ENCODE measurements at places on chromosomes 2 and 18.

- no peak for DNase-seq
These were observed 77.0 kb downstream of the NCAPH start for GRCh38 chr2:96412307-96413258.

DNA sequence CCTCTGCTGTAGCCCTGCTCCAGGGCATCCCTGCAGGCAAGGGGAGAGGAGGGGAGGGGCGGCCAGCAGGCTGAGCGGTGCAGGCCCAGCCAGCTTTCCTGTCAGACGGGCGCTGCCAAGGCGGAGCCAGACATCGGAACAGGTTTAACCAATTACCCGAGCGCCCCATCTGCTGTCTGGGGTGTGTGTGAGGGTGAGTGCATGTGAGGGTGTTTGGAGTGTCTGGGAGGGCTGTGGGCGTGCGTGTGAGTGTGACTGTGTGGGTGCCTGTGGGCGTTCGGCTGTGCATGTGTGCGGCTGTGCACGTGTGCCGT lies 20.0 kb downstream of the EMX1 start:
- DNase-seq = no peak

GRCh38 chr18:57175532-57175931 lies 28.6 kb downstream of the BOD1L2 start:
- DNase-seq = no peak

GRCh38 chr18:77106331-77106730 lies 26.3 kb downstream of the MBP start:
- DNase-seq = no peak

- DNase-seq = no peak
These were observed 66.6 kb downstream of the DIS3L2 start for GRCh38 chr2:232028071-232028470.

- no peak for DNase-seq
These were observed 17.9 kb upstream of the FIGN start for GRCh38 chr2:163753726-163754125.

GRCh38 chr2:40725040-40725439 lies 273.1 kb upstream of the SLC8A1 start:
- DNase-seq = no peak

GRCh38 chr2:65663831-65664407 lies 231.5 kb upstream of the SPRED2 start:
- no peak for DNase-seq

- no peak for DNase-seq
These were observed 54.5 kb downstream of the ZDBF2 start for GRCh38 chr2:206328974-206329373.

GRCh38 chr18:78641689-78642231 lies 337.9 kb upstream of the SALL3 start:
- DNase-seq = no peak

GRCh38 chr2:34810456-34810855 lies 1211.4 kb upstream of the FAM98A start:
- no peak for DNase-seq

DNA sequence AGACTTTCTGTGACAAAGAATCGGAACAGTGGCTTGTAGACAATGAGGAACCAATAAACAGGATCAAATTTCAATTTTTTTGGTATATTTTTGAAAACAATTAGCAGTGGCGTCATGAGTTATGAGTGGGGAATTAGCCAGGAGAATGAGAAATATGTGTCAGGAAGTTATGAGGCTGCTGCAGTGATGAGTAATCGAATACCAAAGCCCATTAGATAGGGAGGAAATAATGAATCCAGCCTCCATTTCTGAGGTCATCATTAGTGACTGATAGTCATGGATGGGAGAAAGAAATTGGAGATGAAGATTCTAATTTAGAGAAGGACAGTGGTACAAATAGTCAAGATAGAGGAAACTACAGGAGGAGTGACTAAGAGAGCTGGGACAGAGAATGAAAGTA lies 673.1 kb upstream of the VRK2 start:
- peak; percentile 23 for DNase-seq

- DNase-seq = no peak
These were observed 56.5 kb upstream of the CYRIA start for GRCh38 chr2:16722126-16722525.

- no peak for DNase-seq
These were observed 497.4 kb downstream of the CMPK2 start for GRCh38 chr2:6368281-6368680.

DNA sequence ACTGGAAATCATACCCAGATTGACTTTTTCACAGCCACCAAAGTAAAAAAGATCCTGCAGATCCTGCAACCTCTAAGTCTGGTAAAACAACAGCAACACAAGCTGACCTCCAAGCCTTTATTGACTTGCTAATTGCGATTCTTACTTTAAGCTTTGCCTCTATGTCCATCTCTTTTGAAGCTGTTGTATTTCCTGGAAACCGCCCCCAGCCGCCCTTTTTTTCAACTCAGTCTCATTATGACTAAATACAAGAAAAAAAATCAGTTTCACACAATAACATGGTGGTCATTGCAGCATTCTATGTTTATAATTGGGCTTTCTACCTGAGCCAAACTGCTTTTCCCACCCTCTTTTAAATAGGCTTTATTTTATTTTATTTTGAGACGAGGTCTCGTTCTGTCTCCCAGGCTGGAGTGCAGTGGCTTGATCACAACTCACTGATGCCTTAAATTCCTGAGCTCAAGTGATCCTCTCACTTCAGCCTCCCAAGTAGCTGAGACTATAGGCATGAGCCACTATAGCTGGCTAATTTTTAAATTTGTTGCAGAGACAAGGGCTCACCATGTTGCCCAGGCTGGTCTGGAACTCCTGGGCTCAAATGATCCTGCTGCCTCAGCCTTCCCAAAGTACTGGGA lies 76.2 kb downstream of the MOGAT1 start:
- no peak for DNase-seq
